ENCODE measurements at places on chromosomes 12 and 14. TPM values are rescaled to one million over a fixed set of nuclear protein-coding genes. Genes with fewer than 3 reads are reported as not detected.

- DNase-seq = no peak
Measured at GRCh38 chr12:132611620-132612019, 1.2 kb upstream of the LRCOL1 start.

The ZNF891 gene
- 5.6 TPM for total RNA-seq

The PLEKHA5 gene
- total RNA-seq = 53.7 TPM

DNA sequence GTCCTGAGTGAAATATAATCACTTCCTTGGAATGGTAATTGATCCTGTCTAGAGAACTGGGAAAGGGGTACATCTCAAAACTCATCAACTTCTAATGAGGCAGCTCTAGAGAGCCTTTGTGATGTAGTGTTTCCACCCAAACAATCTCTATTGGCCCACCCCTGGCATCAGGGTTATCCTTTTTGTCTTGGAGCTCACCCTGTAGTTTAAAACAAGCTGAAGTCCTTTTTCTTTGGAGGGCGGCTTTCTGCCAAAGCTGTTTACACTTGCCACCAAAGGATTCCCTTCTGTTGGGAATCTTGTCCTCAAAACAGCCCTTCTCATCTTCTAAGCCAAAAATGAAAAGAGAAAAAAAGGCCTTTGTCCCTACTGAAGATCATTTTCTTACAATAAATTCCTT, 60.6 kb upstream of the GTF2A1 start:
- DNase-seq = no peak

The HAL gene
- total RNA-seq = 1.6 TPM

DNA sequence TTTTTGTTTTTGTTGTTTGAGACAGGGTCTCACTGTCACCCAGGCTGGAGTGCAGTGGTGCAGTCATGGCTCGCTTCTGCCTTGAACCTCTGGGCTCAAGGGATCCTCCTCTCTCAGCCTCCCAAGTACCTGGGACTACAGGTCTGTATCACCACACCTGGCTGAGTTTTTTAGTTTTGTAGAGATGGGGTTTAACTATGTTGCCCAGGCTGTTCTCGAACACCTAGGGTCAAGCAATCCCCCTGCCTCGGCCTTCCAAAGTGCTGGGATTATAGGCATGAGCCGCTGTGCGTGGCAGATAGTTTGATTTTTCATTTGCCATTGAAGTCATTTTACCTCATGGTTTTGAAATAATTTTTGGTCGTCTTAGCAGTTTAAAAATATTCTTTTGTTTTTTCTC, 94.3 kb upstream of the EIF5 start:
- no peak for DNase-seq

The MBD6 gene
- 118 TPM for total RNA-seq

Data from mesothelial cell of epicardium (in vitro differentiated cells).